ENCODE measurements at places on chromosomes 3 and 15.

DNA sequence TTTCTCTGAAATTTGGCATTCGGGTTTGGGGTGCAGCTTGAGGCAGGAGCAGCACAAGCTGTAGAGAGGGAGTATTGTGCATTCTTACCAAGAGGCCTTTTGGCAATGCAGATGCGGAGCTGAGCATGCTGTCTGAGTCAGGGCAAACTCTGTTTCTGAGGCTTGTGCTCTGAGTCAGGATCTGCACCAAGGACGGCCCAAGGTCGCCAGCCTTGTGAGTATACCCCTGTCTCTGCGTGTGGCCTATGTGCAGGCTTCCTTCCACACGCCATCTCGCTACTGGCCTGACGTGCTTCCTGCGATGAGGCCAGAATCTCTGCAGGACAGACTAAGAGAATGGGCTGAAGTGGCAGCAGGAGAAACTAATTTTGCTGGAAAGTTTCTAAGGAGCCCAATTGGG lies 83.8 kb upstream of the ROPN1 start:
- DNase-seq = no peak

GRCh38 chr3:134542287-134542958 lies 56.6 kb downstream of the CEP63 start:
- no peak for DNase-seq

DNA sequence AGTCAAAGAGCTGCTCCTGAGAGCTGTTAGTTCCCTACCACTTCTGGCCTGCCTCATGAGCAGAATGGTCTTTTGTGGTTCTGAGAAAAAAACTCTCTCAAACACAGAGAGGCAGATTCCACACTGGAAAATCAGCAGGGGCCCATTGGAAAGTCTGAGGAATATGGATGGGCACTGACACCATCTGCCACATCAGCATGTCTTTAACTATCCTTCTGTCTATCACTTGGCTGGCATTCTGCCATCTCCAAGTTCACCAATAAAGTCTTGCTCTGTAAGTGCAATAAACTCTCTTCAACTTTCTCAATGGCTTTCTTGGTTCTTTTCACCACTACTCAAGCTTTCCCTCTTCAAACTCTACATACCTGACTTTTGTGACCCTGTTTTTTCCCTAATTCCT lies 101.3 kb upstream of the GALNT15 start:
- no peak for DNase-seq

GRCh38 chr3:185717627-185718402 lies 107.0 kb downstream of the IGF2BP2 start:
- DNase-seq = no peak

- no peak for DNase-seq
These were observed 31.7 kb downstream of the SLCO2A1 start for GRCh38 chr3:133997871-133998635.

DNA sequence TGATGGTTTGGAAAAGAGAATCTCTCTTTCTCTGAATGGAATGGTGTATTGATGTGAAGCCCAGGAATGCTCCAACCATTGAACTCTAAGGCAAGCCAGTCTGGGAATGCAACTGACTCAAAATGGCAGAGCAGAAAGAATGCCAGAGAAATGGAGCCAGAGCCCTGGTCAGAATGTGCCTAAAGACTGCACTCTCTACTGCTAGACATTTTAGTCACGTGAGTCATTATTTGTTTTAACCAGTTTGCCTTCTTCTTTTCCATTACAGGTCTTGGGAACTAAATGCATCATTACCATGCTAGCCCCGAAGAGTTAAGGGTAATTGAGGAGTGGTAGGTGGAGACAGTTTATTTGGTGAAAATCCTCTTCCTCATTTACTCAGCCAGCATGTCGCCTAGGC lies 67.3 kb upstream of the TRIM42 start:
- no peak for DNase-seq

- no peak for DNase-seq
These were observed 52.7 kb downstream of the SACM1L start for GRCh38 chr3:45741742-45742460.

DNA sequence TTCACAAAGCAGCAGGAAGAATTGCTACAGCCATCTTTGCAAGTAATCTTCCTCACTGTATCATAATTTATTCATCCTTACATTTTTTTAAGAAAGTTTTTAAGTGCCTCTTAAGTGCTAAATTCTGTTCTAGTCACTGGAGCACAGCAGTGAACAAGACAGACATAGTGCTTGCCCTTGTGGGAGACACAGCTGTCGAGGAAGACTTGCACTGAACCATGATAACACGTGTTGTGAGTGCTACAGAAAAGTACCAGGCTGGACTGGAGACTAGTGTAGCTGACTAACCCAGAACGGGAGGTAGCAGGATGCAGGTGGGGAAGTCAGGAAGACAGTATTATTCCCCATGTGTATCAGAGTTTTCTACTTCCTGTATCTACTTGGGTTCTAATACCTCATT lies 300.6 kb downstream of the TBL1XR1 start:
- DNase-seq = no peak
